ENCODE measurements at places on chromosomes 11 and 22.

DNA sequence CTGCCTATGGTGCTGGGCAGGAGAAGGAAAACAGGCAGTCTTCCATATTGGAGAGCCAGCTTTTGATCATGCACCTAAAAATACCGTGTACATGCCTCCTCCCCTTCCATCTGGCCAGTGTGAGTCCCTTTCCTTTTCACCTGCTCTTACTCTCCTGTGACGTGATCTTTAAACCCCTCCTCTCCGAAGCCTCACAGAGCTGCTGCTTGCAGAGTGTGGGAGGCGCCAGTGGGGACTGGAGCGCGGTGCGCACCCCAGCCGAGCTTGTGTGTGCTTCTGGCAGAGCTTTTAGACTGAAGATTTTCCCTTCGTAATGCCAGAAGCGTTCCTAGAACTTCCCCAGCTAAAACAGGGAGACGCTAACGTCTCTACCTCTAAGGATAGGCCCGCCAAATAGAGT is 29.8 kb downstream of the MUC6 start:
- no peak for DNase-seq

- DNase-seq, result no peak
Observed at GRCh38 chr11:28476864-28477263, 368.7 kb downstream of the METTL15 start.

DNA sequence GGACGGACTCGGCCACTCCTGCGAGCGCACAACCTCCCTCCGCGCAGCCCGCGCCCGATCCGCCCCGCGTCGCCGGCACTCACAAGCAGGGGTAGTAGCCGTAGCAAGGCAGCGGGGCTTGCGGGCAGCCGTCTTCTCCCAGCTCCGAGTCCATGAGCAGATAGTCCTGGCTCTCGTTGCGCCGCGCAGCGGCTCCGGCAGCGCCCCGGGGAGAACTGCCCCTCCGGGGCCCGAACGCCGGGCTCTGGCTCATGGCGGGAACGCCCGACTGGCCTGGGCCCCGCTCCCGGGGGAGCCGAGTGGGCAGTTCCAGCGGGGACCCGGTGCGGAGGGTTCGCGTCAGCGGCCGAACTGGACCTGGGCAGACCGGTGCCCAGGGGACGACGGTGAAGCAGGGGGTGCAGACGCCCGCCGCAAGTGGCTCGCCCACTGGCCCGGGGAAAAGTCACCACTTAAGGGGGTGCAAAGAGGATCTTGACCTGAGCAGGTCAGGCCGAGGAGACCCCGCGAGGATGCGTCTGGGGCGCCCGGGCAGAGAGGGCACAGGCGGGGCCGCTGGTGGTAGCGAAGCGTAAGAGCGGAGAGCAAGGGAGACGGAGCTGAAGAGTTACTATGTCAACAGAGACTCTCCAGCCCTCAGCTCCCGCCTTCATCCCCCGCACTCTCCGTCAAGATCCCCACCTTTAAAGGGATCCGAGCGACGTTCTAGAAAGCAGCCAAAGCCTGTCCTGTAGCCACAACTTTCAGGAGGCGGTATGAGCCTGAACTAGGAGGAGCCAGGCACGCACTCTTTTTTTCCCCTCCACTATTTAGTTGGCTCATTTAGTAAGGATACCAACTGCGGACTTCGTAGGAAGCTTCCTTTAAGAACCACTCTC is at the start of gene TRPC6:
Gene TRPC6, minus strand, starts transcription at position 757 of the 878 bp plus-strand sequence. Its CDS starts 504 bp downstream, at position 253.
- no peak for DNase-seq

DNA sequence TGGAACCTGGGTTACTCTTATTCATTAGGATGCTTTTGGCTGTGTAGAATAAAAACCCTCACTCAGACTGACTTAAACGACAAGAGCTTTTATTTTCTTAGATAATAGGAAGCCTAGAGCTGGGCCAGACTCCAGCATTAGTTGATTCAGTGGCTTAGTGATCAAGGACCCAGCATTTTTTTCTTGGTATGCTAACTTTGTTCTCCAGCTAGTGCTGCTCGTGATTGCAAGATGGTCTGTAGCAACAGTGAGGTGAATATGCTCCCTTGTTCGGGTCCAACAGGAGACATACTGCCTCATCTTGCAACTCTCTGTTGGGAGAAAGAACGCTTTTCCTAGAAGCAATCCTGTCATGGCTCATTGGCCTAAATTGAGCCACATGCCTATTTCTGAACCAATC is 33.4 kb downstream of the INSC start:
- no peak for DNase-seq

- no peak for DNase-seq
Observed at GRCh38 chr11:110491577-110492320, 62.0 kb downstream of the FDX1 start.

GRCh38 chr11:11909727-11910126 is 68.0 kb downstream of the USP47 start:
- no peak for DNase-seq

DNA sequence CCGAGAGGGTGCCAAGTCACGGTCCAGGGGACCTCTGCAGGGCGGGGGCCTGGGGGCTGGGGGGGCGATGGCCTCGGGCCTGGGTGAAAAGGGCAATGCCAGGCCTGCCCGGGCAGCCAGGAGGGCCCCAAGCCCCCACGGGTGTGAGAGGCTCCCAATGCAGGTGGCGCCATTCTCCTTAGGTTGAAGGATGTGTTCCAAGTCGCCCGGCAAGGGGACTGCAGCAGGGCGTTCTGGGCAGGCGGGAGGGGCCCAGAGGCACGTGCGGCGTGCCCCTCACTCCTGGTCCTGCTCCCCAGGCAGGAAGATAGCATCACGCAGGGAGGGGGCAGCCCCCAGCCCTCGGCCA is 730 bp upstream of the TNNI2 start:
- DNase-seq, result no peak

DNA sequence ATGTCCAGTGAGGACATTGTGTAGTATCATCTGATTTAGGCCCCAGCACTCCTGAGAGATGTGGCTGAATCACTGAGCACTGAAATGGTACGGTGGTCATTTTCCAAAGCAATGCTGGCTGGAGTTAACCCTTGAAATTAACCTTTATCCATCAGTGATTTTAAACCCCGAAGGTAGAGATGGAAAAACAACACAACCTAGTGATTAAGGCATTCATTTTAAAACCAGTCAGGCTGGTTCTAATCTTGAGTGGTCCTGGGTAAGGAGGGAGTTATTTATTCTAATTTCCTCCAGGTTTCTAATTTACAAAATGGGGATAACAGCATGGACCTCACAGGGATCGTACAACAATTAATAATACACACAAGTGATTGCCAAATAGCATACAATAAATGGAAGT is 6.6 kb upstream of the CSNK2A3 start:
- no peak for DNase-seq

- DNase-seq, result no peak
Observed at GRCh38 chr11:8031248-8032115, 44.3 kb downstream of the EIF3F start.

DNA sequence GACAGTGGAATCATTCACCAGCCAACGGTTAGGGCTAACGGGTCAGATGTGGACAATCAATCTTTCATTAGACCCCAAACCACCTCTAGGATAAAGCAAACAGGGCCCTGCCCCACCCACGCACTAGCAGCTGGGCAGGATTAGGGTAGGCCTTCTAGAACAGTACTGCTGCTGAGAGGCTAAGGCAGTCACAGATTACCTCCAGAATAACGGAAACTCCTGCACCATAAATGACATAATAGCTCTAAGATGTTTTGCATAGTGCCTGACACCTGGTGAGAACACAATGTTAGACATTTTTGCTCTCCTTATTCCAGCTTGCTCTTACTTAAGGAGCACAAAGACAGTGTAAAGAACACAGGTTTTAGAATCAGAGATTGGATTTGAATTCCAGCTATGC is 1.8 kb downstream of the SYTL2 start:
- no peak for DNase-seq

- DNase-seq, result no peak
Observed at GRCh38 chr11:103085758-103086365, 6.1 kb downstream of the DCUN1D5 start.

DNA sequence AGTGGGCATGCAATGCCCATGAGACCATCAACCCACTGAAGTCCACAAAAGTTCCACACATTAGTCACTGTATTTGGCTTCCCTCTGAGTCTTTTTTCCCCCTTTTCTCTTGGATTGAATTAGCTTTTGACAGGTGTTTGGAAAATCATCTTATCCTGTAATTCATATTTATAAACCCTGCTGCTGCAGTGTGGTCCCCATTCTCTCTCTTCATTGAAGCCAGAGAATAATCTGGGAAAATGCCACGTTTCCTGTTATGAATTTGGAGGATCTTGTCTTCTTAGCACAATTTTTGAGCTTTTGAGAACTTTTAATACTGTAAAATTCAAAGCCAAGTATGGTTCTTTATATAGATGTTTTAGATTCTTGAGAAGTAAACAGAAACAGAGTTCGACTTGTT is 84.8 kb downstream of the UVRAG start:
- no peak for DNase-seq

Measured in Kasumi-1 (cell line).